ENCODE measurements at places on chromosomes 2 and 18.
A peak's percentile ranks its signal among the peaks of the same experiment; 100 is the strongest.

GRCh38 chr2:46521215-46521683, 41.9 kb downstream of the TMEM247 start:
- DNase-seq: no peak

DNA sequence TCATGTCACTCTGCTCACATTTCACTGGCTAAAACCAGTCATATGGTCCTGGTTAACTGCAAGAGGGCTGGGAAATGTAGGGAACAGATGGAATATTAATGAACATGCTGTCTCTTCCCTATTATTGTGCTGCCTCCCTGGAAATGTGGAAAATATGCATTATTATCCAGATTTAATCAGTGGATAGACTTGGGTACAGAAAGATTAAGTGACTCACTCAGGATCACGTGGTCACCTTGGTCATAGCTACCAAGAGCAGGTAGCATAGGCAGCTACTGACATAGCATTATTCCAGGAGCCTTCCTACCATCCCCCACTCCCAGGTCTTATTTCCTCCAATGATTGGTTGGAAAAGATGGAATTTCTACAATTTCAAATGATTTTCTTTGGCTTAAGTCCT, 141.1 kb downstream of the HRH4 start:
- DNase-seq: no peak

DNA sequence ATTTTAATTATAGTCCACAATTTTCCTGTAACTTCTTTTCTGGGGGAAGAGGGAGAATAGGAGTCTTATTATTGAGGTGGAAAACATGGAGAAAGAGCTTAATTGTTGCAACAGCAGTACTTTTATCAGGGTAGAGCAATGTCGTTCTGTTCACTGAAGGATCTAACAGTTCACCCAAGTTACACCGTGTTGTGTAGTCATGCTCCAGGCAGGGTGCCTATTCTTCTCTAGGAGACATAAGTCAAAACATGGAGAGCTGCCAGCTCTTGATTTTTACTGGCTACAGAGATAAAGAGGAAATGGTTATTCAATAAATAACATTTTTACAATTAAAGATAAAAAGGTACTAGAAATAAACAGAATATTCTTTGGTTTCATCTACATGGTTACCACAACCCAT, 594.3 kb upstream of the NETO1 start:
- DNase-seq: no peak

- DNase-seq: no peak
Observed at GRCh38 chr2:24123922-24124580, 782 bp downstream of the FAM228B start.

GRCh38 chr18:13159579-13159978, 59.0 kb upstream of the LDLRAD4 start:
- peak; percentile 58 for DNase-seq

- DNase-seq: no peak
Observed at GRCh38 chr18:56377231-56377630, 261.2 kb downstream of the TXNL1 start.

- DNase-seq: peak; percentile 76
Observed at GRCh38 chr2:233480490-233481202, 85.9 kb downstream of the USP40 start.

DNA sequence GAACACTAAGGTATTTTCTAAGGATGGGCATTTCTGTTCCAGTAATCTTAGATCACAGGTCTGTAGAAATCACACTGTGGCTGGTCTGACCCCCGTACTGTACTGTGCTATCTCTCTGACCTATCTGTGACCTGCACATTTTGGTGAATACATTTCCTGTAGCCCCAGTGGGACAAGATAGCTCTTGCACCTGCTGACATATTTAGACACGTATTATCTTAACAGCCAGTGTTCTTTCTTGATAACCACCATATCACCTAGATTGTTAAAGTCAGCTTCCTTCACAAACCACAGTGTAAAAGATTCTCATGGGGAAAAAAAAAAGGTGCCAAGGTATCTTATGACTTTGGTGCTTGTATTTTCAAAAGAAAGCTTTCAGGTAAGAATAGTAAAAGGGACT, 39.8 kb upstream of the TMEM247 start:
- peak; percentile 44 for DNase-seq

GRCh38 chr2:221848286-221848685, 276.2 kb upstream of the EPHA4 start:
- DNase-seq: no peak

DNA sequence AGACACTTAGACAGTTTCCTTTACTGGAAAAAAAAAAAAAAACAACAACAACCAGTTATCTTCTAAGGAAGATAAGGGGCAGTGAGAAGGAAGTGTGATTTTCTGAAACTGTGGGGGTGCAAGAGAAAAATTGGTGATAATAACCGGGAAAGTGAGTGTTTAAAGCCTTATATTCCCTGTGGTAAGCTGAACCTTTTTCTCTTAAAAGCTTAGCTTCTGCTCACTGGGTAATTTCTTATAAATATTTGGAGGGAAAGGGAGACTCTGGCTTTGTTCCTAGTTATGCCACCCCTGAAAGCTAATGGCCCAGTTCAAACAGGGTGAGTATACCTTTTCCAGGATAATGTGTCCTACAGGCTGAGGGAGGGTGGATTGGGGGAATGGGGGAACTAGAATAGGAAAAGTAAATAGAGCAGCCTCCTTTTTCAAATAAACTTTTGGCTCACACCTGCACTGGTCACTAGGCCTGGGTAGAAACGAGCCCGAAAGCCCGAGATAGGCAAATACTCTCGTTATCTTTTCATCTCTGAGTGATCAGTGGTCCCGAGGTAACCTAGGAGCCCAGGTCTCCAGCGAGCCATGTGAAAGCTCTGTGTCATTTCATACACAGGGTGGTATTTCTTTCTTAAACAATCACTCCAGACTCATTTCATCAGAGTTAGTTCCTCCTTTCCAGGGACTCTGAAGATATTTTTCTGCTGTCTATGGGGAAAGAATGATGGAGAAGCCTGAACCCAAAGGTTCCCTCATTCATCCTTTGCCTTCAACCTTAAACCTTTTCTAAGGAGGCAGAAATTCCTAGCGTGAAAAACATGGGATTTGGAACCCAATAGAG, 15.5 kb upstream of the SRBD1 start:
- DNase-seq: no peak

GRCh38 chr2:216013080-216013909, at the start of gene MREG:
Gene MREG, minus strand, starts transcription at chr2:216013551. Its CDS starts 224 bp downstream, at chr2:216013327.
- DNase-seq: peak; percentile 35

DNA sequence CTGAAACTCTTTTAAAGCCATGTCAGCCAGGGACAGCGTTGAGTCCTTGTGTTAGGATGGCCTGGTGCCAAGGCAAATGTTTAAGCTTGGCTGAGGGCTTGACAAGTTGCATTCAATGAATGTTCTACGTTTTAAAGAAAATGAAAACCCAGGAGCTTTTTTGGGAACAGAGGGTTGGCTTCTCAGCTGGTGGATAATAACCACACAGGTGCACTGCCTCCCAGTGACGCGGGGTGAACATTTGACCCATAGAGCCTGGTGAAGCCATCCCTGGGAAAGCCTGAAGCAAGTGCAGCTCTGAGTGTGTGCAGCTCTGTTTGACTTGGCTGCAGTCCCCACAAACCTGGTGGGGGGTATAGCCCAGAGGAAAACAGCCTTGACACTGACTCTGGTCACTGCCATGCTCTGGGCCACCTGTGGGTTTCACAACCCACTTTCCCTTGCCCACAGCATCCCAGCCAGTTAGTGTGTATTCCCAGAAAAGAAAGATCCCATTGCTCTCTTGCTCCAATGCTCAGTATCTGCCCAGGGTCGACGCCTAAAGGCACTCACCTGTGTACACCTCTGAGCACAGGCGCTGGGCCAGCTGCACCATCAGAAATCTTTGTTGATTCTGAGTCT, 874.9 kb downstream of the RNF144A start:
- DNase-seq: no peak

GRCh38 chr2:219309278-219309677, at the start of gene PTPRN:
Gene PTPRN, minus strand, starts transcription at chr2:219309401. Its CDS starts 69 bp downstream, at chr2:219309332.
- DNase-seq: no peak

- DNase-seq: no peak
Observed at GRCh38 chr2:226450141-226450540, 349.5 kb downstream of the IRS1 start.

DNA sequence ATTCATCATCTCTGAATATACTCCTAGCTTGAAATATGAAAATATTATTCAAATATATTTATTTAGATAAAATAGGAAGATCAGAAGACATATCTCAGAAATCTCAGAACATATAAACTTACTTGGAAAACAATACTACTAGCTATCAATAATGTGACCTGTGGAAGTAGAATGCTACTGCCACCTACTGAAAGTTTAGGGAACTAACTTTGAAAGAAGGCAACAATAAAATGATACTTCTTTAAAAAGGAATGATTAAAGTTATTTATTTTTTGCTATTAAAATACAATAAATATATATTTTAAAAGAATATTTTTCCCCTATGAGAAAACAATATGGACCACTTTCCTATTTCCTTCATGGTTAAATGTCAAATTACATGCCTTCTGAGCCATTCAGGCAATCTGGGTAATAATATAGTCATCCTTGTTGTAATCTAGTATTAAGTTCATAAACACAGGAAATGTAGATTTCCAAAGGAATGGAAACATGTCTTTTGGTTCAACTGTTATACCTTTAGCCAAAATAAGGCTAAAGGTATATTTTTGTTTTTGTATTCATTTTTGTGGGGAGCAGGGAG, 26.0 kb downstream of the ACADL start:
- no peak for DNase-seq

DNA sequence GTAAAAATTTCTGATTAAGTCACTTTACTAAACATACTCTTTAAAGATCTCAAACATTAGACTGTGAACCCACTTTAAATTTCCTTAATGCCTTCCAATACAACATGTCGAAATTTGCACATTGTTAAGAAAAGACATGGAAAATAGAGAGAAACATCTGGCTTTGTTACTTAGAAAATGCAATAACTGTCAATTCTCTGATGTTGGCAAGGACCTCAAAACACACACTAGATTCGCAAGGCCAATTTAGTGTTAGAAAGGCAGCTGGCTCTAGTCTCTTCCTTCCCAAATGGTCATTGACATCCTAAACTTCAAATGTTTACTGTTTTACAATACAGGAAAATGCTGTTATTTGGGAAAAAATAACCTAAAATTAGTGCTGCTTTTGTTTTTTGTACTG, 110.6 kb downstream of the UPP2 start:
- DNase-seq: no peak

GRCh38 chr2:113167962-113168340, 5.8 kb upstream of the PSD4 start:
- DNase-seq: no peak

GRCh38 chr2:8803658-8804379, 33.6 kb downstream of the KIDINS220 start:
- no peak for DNase-seq

DNA sequence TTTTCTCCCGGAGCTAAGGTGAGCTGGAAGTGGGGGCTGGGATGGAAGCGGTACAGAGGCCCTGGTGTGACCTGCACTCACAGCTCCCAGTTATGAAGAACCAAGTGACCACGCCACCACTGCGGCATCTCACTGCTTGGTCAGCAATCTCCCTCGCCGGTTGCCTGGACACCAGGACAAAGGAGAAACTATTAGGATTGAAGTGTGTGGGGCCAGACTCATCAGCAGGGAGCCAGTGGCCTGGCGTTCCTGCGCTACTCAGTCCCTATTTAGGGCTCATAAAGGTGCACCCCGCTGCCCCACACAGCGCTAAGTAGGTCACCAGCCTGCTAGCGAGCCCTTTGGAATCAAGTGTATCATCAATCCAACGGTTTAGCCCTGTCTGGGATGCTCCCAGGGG, 82.9 kb downstream of the ZCCHC2 start:
- no peak for DNase-seq

GRCh38 chr18:63265326-63265725, 54.2 kb downstream of the BCL2 start:
- no peak for DNase-seq

- DNase-seq: no peak
Observed at GRCh38 chr18:3803350-3803749, 353.4 kb downstream of the TGIF1 start.

GRCh38 chr2:104563398-104563996, 290.4 kb upstream of the POU3F3 start:
- no peak for DNase-seq

GRCh38 chr2:1676913-1677820, 67.1 kb downstream of the PXDN start:
- no peak for DNase-seq

- DNase-seq: no peak
Observed at GRCh38 chr18:36424741-36425142, 127.2 kb downstream of the FHOD3 start.

DNA sequence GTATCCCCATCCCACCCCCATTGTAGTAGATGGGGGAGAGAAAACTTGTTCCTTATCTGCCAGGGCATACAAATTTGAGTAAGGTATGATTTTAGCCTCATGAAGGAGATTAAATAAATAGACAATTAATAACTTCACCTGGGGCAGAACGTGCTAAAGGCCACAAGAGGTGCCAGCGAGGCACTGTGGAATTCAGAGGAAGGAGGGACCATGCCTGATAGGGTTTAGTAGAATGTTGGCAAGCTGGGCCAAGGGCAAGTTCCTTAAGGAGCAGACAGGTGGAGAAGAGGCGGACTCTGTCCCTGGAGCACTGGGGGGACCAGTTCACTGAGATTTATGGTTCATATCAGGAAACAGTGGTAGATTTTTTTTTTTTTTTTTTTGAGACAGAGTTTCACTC, 22.5 kb downstream of the STAMBP start:
- peak; percentile 13 for DNase-seq

DNA sequence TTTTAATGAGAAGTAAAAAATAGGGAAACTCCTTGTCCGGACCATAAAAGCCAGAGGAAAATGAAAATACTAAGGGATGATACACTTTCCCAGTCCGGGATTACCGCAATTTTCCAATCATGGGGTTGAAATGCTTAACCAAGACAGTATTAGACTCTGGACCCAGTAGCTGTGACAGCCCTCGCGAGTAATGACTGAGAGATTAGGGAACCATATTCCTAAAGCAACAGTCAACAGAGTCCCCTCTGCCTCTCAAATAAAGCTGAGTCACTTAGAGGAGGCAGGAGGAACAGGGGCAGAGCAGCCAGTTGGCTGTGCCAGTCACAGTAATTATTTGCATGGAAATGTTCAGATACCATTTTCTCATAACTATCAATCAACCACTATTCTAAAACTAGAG, 34.8 kb downstream of the GPATCH11 start:
- no peak for DNase-seq

- no peak for DNase-seq
Observed at GRCh38 chr2:11122380-11122779, 32.9 kb upstream of the SLC66A3 start.

GRCh38 chr2:11571170-11571569, 37.3 kb downstream of the GREB1 start:
- no peak for DNase-seq

- no peak for DNase-seq
Observed at GRCh38 chr2:233551491-233551890, 15.1 kb downstream of the USP40 start.

- no peak for DNase-seq
Observed at GRCh38 chr18:44958455-44958854, 277.8 kb downstream of the SETBP1 start.
